Stimulated activated CD4-positive, alpha-beta T cell treated with anti-CD3 and anti-CD28 coated beads, TNF-alpha, amount 100 ng/mL, for 1 hour (primary cell): ENCODE measurements at places on chromosomes 6 and 20.

DNA sequence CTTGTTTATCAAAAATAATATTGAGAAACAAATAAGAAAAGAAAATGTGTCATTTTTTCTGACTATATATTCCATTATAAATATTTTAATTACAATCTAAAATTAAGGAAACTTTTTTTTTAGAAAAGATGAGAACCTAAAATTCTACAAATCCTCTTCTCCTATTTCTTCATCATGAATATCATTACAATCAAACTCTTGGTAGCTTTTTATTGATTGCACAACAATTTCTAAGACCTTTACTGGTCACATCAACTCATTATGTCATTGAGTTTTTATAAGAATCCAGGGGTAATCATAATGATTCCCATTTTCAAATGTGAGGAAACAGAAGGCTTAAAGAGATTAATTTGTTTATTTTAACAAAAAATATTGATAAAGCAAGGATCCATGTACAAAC, 841.0 kb downstream of the FRK start:
- no peak for DNase-seq

DNA sequence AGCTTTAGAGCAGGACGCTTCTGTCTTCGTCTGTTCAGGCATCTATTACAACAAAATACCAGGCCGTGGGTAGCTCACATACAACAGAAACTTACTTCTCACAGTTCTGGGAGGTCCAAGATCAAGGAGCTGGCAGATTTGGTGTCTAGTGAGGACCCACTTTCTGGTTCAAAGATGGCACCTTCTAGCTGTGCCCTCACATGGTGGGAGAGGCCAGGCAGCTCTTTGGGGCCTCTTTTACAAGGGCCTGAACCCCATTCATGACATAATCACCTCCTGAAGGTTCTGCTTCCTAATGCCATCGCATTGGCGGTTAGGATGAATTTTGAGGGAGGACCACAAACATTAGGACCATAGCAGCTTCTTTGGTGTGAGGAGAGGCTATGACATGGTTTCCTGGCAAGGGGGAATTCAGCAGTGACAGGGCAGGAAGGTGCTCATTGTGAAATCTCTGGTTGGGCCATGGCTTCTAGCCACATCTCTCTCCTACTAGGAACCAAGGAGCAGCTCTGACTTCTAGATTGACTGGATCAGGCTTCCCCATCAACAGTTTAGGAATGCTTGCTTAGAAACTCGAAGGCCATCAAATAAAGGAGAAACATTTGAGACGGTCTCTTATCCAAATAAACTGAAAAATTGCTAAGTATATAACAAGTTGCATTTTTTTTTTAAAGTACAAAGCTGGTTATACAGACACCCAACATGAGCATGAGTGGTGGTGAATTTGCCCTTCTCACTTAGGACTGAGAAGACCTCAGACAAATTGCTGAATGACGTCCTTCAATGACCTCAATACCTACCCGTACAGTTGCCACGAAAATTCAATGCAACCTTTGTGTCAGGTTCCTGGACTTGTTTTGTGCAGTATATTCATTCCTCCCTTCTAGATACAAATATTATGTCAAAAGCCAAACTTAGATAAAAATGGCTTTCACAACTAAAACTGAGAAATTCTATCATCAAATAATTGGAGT, 140.7 kb downstream of the ZDHHC14 start:
- DNase-seq, result no peak

GRCh38 chr6:157163434-157164159, 159.7 kb downstream of the TMEM242 start:
- no peak for DNase-seq

DNA sequence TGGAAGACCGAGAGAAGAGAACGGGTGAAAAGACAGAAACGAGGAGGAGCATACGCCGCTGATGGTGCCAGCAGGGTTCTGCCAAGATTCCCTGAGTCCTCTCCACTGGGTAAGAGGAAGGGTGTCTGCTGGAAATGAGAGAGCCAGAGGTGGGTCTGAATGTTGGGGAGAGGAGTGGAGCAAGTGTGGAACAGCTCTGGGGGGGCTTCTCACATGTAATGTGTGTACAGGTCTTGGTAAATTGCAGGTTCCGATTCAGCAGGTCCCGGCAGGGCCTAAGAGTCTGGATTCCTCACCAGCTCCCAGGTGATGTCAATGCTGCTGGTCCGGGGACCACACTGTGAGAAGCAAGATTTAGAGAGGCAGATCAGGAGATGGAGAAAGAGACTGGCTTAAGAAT, 1.5 kb upstream of the EBF4 start:
- DNase-seq, result no peak

DNA sequence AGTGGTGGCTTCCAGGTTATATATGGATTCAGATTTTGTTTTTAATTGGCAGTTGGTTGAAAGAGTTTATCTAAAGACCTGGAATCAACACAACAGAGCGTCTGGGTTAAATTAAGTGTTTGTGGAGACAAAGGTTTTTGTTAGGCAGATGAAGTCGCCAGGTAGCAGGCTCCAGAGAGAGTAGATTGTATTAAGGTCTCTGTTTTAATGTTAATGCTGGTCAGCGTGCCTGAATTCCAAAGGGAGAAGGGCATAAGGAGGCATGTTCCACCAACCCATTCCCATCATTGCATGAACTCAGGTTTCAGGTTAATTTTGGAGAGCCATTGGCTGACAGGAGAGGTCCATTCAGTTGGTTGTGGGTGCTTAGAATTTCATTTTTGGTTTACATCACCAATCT, 744.1 kb upstream of the GJE1 start:
- no peak for DNase-seq

DNA sequence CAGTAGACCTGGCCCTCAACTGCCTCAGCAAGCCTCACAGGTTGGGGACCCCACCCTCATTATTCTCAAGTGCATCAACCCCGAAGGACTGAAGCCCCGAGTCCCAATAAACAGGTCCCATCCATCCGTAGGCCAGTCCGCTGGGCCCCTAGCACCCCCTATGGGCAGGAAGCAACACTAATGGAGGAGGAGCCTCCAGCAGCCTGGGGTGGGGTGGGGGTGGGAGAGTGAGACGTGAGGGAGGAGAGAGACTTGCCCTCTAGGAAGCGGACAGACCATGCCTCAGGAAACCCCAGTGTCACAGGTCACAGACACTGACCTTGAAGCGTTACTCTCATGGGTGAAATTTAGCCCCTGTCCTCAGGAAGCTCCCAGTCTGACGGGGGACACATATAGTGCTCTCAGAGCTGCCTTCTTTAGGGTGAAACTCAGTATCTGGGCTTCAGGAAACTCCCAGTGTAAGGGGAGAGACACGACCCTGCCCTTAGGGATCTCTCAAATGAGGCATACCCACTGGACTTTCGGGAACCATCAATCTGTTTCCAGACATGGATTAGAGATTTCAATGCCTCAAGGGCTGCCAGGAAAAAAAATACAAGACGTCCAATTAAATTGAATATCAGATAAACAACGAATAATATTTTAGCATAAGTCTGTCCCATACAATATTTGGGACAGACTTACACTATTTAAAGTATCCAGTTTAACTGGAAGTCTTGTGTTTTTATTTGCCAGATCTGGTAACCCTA, 125.8 kb downstream of the MRPL14 start:
- DNase-seq, result no peak
